A549 treated with DMSO at 1 μM for 4 hours (cell line): ENCODE measurements at places on chromosomes 12 and 14. TPM values are rescaled to one million over a fixed set of nuclear protein-coding genes. Genes with fewer than 3 reads are reported as not detected.

Gene LGR5
- not detected in 5 replicates for total RNA-seq

Gene ATF1
- 39.0 to 53.9 TPM (median 43.7 TPM) in 5 replicates for total RNA-seq

Gene CNTN1
- total RNA-seq, result 47.5 to 73.5 TPM (median 65.4 TPM) in 5 replicates

Gene IFNG
- not detected in 5 replicates for total RNA-seq

Gene GPD1
- total RNA-seq, result 0.10 to 0.39 TPM (median 0.20 TPM) in 5 replicates

Gene KCNC2
- total RNA-seq, result not detected in 5 replicates

Gene EML5
- total RNA-seq, result 0.76 to 1.1 TPM (median 0.84 TPM) in 5 replicates

Gene AVPR1A
- total RNA-seq, result 0.02 to 0.05 TPM (median 0.02 TPM) in 3 of 5 replicates, not detected in the others

Gene SLC39A2
- 0.09 TPM in 1 of 5 replicates, not detected in the others for total RNA-seq

Gene ZNF10
- total RNA-seq, result 0.85 to 2.8 TPM (median 1.4 TPM) in 5 replicates

Gene CISTR
- not detected in 5 replicates for total RNA-seq

Gene STAT6
- 43.8 to 56.6 TPM (median 55.8 TPM) in 5 replicates for total RNA-seq

Gene EIF2S3B
- total RNA-seq, result 0.45 to 0.70 TPM (median 0.67 TPM) in 5 replicates

Gene RBMS2
- total RNA-seq, result 13.4 to 28.7 TPM (median 17.0 TPM) in 5 replicates

Gene TESPA1
- total RNA-seq, result not detected in 5 replicates

Gene JDP2
- total RNA-seq, result 15.0 to 24.2 TPM (median 21.6 TPM) in 5 replicates

Gene NYNRIN
- 0.19 to 0.40 TPM (median 0.20 TPM) in 5 replicates for total RNA-seq

Gene RPGRIP1
- 0.24 to 0.54 TPM (median 0.26 TPM) in 5 replicates for total RNA-seq

Gene OTX2
- not detected in 5 replicates for total RNA-seq

Gene SELPLG
- 0.94 to 1.3 TPM (median 1.0 TPM) in 5 replicates for total RNA-seq

Gene TPPP2
- total RNA-seq, result not detected in 5 replicates

Gene WIF1
- not detected in 5 replicates for total RNA-seq

Gene IFNG-AS1
- not detected in 5 replicates for total RNA-seq

Gene HDAC7
- 40.7 to 51.6 TPM (median 46.7 TPM) in 5 replicates for total RNA-seq

Gene RERG
- 0.15 to 0.36 TPM (median 0.21 TPM) in 5 replicates for total RNA-seq

Gene SLC7A8
- 0.25 to 0.69 TPM (median 0.34 TPM) in 5 replicates for total RNA-seq

Gene SLC5A8
- not detected in 5 replicates for total RNA-seq

Gene KRT83
- total RNA-seq, result 3.0 to 5.4 TPM (median 4.8 TPM) in 5 replicates

Gene NGB
- total RNA-seq, result 0.08 TPM in 1 of 5 replicates, not detected in the others

Gene ANO4
- total RNA-seq, result 0.05 to 0.06 TPM (median 0.06 TPM) in 3 of 5 replicates, not detected in the others

Gene GCN1
- total RNA-seq, result 42.2 to 66.7 TPM (median 61.5 TPM) in 5 replicates
